AG20443 (cell line): ENCODE measurements at places on chromosomes 1 and 21.

DNA sequence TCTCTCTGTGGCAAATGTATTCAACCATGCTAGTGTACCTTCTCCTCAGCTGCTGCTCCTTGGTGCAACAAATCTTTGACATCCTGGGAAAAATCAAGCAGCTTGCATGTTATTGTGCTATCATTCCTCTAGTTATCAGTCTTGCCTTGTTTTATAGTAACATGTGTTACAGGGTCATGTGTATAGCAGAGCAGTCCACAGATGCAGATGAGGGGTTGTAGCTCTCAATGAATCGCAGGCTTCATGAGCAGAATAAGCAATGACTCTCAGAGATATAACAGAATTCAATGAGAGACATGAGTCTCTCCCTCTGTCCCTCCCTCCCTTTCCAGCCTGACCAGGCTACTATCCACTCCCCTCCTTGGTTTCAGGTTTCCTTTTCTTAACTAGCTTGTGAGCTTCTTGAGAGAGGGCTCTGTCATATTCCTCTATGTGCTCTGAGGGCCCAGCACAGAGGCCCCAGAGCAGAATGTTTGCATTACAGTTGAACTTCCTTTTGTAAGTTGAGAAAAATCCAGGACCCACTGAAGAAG lies 15.1 kb upstream of the JUN start:
- no peak for DNase-seq

DNA sequence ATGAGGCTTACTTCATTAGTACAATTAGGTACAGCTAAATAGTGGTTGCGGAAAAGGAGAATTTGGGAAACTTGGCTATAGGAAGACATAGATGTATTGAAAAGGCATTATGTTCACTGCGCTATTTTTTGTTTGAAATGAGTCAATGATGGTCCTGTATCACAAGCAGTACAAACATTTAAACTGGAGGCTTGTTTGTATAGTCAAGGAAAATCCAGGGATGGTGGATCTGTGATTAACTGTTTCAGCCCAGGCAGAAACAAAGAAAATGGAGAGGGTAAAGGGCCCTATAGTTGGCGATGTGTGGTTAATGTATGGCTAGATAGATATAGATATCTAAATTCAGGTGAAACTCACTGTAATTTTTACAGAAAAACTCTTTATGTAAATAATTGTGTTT lies 79.9 kb downstream of the CLIC4 start:
- no peak for DNase-seq

GRCh38 chr1:241881440-241881839 lies 33.4 kb downstream of the EXO1 start:
- DNase-seq = no peak

DNA sequence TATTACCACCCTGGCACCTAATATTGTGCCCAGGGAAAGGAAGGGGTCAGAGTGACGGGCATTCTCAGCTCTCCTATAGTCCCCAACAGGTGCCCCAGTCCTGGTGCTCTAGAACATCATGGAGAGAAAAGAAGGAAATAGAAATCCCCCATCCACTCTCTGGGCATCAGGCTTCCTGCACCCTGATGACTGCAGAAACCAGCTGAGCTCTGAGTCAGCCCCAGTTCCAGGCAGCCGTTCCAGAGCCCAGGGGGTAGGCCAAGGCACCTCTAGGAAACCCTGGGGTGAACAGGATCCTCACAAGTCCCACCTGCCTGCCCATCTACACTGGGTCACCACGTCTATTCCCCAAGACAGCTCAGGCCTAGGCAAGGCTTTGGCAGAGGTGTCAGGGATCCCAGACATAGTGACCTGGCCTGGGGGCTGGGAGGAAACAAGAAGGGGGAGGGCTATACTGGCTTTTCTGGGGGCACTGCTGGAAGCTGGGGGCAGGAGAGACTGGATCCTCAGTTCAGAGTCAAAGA lies 709 bp downstream of the NECTIN4 start:
- DNase-seq = peak; percentile 67
